ENCODE measurements at places on chromosomes 5 and 9.

- DNase-seq, result no peak
Observed at GRCh38 chr5:143403334-143403592, 223 bp downstream of the NR3C1 start.

GRCh38 chr5:148780711-148781110 is 45.7 kb upstream of the ADRB2 start:
- DNase-seq, result no peak

GRCh38 chr5:154308443-154309370 is 118.2 kb downstream of the GALNT10 start:
- DNase-seq, result no peak

- no peak for DNase-seq
Observed at GRCh38 chr5:92641031-92641962, 939.7 kb downstream of the NR2F1-AS1 start.

- no peak for DNase-seq
Observed at GRCh38 chr5:172321593-172321992, 38.0 kb upstream of the UBTD2 start.

GRCh38 chr9:1233568-1233967 is 183.4 kb downstream of the DMRT2 start:
- DNase-seq, result no peak

DNA sequence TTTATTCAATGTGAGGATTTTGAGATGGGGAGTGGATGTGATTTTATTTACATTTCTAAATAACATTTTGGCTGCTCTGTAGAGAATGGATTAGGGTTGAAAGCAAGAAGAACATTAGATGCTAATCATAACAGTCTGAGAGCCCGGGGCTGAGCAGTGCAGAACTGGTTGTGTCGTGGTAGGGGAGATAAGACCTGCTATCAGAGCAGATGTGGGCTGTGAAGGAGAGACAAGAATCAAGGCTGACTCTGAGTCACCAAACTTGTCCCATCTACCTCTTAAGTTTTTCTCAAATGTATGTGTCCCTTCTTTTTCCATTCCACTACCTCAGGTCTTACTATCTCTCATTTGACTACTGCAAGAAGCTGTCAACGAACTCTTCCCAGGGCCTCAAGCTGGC is 35.4 kb upstream of the SLC28A3 start:
- DNase-seq, result no peak

DNA sequence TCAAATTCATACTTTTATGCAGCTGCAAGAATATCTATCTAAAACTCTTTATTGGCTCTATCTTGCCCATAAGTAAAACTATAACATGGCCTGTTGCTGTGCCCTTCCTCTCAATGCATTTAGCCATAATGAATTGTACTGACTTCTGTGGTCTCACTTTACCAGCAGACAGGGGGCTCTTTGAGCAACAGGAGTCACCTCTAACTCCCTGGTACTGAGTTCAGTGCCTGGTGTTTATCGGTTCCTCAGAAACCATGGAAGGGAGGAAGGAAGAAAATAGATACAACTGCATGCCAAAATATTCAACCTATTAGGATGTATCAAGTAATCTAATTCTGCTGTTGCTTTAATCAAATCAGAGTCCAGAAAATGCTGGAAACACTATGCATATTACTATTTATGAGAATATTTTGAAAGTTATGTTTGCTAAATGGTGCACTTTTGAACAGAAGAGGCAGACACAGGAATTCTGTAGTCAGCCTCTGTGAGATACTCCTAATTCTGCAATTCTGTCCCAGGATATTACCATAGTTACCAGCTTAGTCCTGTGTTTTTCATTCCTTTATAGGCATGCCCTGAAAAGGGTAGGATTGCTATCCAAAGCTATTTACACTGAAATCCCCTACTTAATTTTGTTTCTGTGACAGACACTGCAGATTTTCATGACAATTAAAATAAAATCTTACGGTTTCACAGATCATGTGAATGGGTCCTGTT is 89.8 kb downstream of the CD180 start:
- DNase-seq, result no peak

DNA sequence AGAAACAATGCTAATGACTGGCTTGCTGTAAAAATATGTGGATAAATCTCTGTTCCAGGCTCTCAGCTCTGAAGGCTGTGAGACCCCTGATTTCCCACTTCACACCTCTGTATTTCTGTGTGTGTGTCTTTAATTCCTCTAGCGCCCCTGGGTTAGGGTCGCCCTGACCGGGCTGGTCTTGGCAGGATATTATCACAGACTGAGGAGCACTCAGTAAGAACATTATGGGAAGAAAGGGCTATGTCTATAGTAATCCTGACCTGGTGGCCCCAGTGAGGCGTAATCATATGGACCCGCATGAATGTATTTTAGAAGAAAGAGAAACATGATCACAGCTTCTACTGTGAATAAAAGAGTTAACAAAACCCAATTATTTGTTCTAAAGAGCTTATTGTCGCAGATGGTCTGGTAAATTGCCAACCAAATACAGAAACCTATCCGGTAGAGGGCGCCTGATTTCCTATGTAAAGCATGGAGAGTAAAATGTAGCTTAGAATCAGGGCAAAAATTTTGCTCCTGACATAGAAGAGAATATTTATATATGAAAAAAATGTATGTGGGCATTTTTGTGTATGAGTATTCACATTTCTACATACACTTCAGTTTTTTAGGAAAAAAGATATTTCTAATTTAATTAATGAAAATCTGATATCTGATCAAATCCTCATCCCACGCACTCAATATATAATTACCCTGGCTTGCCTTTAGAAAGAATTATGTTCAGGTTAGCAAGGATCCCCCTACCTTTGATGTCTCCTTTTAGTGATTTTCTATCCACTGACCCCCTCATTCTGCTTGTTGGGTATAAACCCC is 5.8 kb upstream of the IFNA1 start:
- no peak for DNase-seq

- no peak for DNase-seq
Observed at GRCh38 chr5:96195123-96195522, 233.5 kb upstream of the ELL2 start.

GRCh38 chr9:127854960-127855359 is 502 bp upstream of the ENG start:
- DNase-seq, result no peak

GRCh38 chr9:18863791-18864190 is 169.2 kb downstream of the SAXO1 start:
- DNase-seq, result no peak

DNA sequence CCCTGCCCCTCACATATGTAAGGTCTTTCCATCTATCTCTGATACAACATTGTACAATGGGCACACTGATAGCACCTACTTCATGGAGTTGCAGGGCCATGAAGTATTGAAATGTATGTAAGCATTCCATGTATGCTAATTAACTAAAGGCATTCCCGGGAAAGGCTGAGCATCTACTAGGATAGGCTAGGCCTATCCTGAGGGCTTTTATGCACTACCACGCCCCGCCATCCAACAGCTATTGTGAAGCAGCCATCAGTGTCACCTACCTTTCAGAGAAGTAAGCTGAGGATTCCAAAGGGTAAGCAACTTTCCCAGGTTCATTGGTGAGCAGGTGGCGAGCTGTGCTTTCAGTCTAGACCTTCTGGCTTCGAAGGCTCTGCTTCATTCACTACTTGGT is 47.6 kb downstream of the NSG2 start:
- no peak for DNase-seq

- no peak for DNase-seq
Observed at GRCh38 chr5:62354028-62354874, 48.2 kb downstream of the KIF2A start.

GRCh38 chr5:1400211-1400855 is 44.9 kb downstream of the SLC6A3 start:
- no peak for DNase-seq

DNA sequence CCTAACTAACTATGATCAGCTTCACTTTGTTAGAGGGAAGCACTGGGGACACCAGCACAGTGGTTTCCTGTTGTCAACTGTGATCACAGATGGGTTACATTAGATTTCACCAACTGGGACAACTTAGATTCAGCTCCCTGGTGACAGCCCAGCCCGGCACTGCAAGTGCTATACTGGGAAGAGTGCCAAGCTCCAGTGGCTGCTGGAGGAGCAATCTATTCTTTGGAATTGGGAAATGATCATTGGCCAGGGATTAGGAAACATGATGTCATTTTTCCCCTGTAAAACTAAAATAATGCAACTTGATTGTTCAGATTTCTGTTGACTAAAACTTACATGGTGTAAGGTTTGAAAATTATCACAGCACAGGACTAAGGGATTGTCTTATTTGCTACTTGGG is 33.2 kb downstream of the PTGR1 start:
- DNase-seq, result no peak

DNA sequence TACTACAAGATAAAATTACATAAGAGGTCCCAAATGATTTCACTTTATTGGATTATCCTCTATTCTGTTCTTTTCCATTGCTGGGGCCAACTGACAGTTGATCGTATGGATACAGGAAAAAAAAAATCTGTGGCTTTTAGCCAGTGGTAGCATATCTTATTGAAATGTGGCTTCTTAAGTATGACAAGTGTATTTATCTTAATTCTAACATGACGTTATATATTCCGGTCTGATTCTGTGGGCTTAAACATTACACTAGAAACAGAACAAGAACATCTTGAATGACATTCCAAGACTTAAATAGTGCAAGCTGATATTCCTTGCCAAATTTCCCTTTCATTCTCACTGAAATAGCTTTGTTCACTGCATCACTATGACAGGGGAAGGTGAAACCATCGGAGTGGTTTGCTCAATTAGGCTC is 117.9 kb downstream of the INSYN2B start:
- DNase-seq, result no peak

DNA sequence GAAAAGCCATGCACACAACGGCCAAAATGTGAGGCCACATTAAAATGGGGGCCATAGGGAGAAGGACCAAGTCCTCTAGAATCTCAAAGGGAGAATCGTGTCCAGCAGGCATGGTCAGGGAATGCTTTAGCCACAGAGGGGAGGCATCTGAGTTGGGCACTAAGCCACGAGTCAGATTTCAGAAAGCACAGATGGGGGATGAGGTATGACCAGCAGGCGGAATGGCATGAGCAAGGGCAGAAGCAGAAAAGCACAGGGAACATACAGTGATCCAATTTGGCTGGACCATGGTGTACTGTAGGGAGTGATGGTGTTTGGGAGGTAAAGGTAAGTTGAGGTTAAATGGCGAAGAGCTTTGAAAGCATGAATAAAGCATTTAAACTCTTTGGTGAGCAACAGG is 214.6 kb downstream of the TLE1 start:
- DNase-seq, result no peak

DNA sequence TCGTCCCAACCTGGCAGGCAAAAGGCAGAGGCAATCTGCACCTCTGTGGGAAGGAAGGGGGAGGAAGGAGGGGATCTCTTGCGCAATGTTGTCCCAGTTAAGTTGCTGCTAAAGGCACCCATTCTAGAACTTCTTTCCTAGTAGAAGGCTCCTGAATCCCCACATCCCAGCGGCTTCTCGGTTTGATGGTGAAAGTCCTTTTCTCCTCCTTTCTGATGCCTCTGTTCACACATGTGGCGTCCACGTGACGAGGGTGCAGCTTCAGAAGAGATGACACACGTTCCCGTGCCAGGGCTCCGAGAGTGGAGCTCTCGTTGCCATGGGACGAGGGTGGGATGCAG is 96.9 kb upstream of the FCN2 start:
- peak; percentile 37 for DNase-seq

DNA sequence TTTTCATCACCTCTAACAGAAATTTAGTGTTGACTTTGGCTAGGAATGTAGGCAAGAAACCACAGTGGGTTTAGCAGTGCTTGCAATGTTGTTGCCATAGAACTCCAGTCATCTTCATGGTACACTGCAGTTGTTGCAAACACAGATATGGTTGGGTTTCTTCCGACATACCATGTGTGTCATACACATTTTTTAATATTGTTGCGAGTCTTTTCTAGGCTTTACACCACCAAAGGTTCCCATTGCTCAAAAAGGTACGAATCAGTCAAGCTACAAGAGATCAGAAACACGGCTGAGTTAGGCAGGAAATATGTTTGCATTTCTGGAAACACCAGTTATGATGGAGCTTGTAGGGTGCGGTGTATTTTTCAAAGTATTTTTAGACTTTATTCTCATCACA is 172.4 kb downstream of the SYK start:
- no peak for DNase-seq

DNA sequence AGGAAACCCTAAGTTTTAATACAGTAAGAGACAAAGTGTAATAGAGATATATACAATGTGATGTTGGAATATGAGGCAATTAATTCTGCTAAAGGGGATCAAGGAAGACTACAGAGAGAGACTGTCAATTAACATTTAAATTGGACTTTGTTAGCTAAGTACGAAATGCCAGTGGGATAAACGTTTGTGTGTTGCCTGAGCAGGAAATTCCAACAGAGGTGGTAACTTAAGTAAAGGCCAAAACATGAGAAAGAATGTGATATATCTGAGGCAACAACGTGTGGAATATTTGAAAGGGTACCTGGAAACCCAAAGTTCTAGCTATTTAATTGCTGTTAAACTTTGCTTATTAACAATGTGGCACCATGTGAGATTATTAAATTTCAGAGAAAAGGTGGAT is 1666.9 kb upstream of the WWC1 start:
- no peak for DNase-seq

DNA sequence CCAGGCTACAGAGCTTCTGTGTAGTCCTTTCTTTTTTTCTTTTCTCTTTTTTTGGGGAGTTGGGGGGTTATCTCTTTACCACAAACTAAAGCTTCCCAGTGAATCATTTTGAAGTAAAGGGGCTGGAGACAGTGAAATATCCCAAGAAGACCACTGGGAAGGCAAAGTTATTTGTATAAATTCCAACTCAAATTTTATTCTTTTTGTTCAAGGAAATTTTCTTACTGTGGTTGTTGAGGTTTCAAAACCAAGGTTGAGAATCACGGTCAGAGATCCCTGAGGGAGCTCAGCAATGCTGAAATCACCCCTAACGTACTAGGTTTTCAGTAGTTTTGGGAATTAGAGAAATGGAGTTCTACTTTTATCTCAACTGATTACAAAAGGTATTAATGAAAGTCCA is 175.7 kb downstream of the ARHGEF28 start:
- DNase-seq, result no peak

GRCh38 chr5:54438620-54439389 is 16.7 kb upstream of the HSPB3 start:
- DNase-seq, result no peak

DNA sequence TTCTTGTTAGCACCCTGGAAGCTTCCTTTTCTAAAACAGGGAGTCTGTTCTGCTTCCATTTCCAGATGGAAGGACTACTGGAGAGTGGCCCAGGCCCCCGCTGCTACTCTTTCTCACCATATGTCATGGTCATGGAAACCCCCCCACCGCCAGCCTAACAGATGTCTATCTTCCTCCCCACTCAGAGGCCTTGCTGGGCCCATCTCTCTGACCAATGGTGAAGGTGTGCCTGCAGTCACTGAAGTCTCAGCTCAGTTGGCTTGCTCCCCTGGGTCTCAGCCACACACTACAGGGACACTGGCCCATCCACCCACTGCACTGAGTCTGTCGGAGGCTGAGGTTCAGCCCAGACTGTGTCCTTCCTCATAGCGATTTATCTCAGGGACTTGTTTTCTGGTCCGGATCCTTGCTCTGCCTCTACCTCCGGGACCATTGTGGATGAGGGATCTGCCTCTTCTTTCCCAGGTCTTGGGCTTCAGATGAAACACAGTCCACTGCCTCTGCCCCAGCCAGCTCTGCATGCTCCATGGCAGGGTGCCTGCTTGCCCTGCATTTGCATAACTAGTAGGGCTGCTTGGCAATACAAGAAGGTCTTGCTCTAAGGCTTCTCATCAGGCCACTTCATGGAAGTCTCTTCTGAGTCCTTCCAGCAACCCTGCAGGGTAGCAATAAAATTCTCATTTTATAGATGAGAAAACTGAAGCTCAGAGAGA is 30.8 kb downstream of the GALNT12 start:
- DNase-seq, result no peak

Measured in occipital lobe (tissue), 3 donors.